ENCODE measurements at places on chromosomes 11 and 22.
A peak's percentile ranks its signal among the peaks of the same experiment; 100 is the strongest.

GRCh38 chr11:29361369-29361768 is 655.5 kb downstream of the KCNA4 start:
- DNase-seq: no peak

- DNase-seq: no peak
These were observed 5.1 kb downstream of the DGCR2 start for GRCh38 chr22:19117111-19117512.

DNA sequence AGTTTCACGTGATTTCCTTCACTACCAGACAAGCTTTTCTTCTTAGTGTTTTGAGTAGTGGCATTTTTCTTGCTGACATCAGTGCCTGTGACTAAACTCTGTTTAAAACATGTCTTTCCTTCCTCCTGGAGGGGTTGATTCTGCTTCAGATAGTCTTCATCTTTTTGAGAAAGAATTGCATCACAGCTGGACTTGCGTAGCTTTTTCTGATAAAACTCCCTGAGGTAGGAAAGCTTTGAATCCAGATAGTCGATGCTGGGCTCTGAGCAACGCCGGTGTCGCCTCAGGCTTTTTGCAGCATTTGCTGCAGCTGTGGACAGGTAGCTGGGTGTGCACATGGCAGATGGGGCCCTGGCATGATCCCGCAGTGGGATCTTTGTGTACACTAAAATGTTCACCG is 131.7 kb downstream of the ARHGAP20 start:
- DNase-seq: no peak

- DNase-seq: no peak
These were observed 255.2 kb downstream of the BUD13 start for GRCh38 chr11:116517584-116517983.

DNA sequence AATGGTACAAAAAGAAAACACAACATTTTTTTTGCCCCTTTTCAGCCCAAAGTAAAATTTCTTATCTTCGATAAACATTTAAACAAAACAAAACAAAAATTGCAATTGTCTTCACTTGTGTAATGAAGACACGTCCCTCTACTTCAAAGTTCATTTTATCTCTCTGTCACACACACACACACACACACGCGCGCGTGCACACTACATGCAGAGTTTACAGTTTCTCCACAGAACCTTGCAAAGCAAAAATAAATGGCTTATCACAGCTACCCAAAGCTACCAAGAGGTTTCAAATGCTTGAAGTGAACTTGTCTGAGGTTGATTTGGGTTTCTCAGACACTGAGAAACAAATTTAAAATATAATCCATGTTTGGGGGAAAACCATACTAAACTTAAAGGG is 72.3 kb downstream of the ETS1 start:
- DNase-seq: no peak

- no peak for DNase-seq
These were observed 32.2 kb upstream of the PLET1 start for GRCh38 chr11:112292785-112293407.

DNA sequence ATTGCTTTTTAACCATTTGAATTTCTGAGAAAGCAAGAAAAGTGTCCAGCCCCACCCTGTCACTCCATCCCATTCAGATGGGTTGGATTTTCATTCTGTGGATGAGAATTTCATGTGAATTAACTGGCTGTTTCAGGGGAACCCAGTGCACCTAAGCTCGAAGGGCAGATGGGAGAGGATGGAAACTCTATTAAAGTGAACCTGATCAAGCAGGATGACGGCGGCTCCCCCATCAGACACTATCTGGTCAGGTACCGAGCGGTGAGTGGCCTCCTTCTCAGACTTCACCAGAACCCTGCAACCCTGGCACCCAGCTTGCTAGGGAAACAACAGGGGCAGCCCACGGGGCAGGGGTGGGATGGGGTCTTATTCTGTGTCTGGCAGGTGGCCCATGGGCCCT is 58.6 kb upstream of the TTC12 start:
- no peak for DNase-seq

DNA sequence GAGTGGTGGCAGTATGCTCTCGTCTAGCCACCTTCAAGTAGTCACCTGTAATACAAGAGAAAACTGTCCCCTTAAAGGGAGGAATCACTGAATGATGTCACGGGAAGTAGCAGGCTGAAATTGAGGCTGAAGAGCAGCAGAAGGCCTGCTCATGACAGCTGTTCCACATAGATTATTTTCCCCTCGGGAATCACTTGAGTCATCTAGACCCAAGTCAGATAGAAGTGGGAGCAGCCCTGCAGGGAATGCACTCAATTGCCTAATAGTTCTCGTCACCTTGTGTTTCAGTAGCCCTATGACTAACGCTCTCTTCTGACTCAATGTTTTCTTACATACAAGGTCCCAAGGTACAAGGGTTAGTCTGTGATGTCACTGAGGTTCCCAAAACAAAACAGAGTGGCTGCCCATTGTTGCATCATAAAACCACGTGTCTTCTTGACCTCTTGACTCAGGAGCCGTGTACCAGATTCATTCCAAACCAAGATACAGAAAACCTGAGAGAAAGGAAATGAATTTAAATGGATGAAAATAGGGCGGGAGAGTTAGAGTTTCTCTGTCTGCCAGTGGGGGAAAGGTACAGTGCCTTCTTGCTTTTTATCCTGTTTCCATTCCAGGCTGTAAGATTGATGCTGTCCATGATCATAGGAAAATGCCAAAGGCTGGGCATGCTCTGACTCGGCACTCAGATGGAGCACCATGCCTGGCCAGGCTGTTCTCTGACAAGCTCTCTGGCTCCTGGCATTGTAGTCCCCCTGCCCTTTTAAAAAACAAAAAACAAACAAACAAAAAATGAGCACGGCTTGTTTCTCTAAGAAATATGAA is 21.6 kb upstream of the C11orf96 start:
- no peak for DNase-seq

DNA sequence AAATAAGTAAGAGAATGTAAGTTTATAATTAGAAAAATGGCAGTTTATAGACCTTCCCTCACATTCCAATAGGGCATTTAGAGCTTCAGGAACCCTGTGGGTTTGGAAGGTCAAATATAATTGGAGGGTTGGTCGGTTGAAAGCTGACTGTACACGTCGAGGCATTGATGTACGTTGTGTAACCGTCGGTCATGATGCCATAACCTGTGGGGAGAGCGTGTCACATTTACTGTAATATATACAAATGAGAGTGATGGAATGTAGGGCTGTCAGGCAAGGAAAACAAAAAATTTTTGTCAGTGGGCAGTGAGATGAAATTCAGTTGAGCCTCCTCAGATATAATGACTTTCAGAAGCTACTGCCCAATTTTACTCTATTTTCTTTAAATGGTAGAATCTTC is 88.5 kb downstream of the ARL14EP start:
- no peak for DNase-seq

GRCh38 chr22:46060292-46061123 is 83.5 kb upstream of the WNT7B start:
- DNase-seq: no peak

DNA sequence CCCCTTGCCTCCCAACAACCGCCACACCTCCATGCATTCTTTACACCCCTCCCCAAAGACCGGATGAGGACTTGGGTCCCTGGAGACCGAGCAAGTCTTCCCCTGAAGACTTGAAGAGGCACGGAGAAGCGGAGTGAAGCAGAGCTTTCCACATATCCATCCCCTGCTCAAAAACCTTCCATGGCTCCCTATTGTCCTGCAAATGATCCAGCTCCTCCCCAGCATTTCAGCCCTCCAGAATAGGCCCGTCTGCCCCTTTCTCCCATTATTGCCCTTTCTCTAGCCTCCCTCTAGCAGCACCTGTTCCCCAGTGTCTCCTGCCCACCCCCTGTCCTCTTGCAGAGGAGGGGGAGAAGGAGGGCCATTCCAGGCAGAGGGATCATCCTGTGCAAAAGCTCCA is 59.8 kb downstream of the CYTH4 start:
- no peak for DNase-seq

- DNase-seq: no peak
These were observed 239.9 kb upstream of the RAG2 start for GRCh38 chr11:36837831-36838437.

- no peak for DNase-seq
These were observed 19.2 kb upstream of the CDON start for GRCh38 chr11:126081915-126082250.

- no peak for DNase-seq
These were observed 8.3 kb upstream of the KRTAP5-7 start for GRCh38 chr11:71518506-71519471.

DNA sequence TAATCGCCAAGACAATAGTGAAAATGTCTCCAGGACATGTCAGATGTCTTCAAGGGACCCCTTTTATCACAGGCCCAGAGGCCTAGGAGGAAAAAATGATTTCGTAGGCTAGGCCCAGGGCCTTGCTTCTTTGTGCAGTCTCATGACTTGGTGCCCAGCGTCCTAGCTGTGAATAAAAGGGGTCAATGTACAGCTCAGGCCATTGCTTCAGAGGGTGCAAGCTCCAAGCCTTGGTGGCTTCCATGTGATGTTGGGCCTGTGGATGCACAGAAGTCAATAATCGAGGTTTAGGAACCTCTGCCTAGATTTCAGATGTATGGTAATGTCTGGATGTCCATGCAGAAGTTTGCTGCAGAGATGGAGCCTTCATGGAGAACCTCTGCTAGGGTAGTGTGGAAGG is 20.7 kb upstream of the MTMR2 start:
- DNase-seq: no peak

DNA sequence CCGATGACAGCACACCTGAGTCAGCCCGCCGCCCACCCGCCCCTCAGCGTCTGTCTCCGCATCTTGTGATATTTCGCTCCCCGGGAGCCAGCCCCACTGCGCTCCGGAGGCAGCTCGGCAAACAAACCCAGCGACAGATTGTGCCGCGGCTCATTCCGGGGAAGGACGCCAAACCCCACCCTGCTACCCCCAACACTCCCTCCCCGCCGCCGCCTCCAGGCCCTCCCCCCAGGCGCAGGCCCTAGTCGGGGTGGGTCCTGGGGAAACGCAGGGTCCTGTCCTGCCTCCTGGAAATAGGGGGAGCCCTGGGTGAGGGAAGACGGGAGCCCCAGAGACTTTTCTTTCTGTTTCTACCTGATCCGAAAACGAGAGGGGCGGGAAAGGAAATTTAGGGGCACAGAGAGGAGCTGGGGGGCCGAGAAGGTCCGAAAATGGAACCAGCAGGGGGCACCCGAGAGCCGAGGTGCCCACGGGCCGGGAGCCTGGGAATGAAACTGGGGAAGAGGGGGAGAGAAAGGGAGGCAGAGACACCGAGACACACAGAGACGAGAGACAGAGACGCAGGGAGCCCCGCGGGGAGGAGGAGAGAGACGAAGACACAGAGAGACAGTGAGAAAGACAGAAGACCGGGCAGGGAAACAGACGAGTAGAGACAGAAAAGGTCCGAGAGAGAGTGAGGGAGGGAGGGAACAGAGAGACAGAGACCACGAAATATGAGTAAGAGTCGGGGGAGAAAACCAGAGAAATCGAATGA is 1.7 kb upstream of the RTN4RL2 start:
- DNase-seq: no peak

GRCh38 chr11:28483072-28483867 is 375.1 kb downstream of the METTL15 start:
- DNase-seq: no peak

- no peak for DNase-seq
These were observed 22.3 kb upstream of the TESMIN start for GRCh38 chr11:68773521-68774193.

- DNase-seq: no peak
These were observed 31.8 kb downstream of the ETS1 start for GRCh38 chr11:128555606-128556005.

GRCh38 chr11:45678976-45679375 is 13.6 kb upstream of the CHST1 start:
- DNase-seq: no peak

DNA sequence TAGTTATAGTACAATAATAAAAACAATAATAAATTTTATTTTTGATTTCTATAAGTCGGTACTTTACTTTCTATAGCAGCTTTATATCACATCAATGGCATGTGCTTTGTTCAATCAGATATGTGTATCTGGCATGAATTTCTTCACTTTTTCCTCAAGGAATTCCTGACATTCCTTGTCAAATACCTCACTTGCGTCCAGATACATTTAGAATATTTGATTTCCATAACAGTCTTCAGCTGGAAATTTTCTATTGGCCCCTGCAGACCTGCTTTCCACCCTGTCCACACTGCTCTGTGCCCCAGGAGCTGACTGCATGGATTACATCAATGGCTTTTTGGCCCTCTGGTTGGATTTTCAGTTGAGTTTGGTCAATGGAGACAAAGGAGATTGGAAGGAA is 93.2 kb downstream of the FAR1 start:
- no peak for DNase-seq

- no peak for DNase-seq
These were observed 106.4 kb downstream of the NECTIN1 start for GRCh38 chr11:119622454-119623143.

DNA sequence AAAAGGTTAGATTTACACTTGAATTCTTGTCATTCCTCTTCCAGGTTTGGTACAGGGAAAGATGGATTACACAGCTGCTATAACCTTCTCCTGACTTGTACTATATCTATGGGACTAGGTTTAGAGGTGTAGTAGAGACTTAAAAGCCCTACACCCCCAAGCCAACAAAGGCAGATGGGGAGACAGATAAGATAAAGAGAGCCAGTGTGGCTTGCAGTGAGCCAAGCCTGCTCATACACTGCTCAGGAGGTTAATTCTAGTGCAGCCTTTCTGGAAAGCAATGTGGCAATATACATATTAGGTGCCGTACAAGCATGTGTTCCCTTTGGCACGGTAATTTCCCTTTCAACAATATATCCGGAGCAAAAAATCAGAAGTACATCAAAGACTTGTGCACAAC is 10.8 kb downstream of the SIK3 start:
- DNase-seq: no peak

- DNase-seq: no peak
These were observed 12.5 kb downstream of the PRR5L start for GRCh38 chr11:36308577-36308976.

GRCh38 chr11:72781313-72782080 is 12.3 kb downstream of the STARD10 start:
- DNase-seq: peak; percentile 11

GRCh38 chr11:123377355-123377754 is 52.7 kb upstream of the GRAMD1B start:
- DNase-seq: no peak

DNA sequence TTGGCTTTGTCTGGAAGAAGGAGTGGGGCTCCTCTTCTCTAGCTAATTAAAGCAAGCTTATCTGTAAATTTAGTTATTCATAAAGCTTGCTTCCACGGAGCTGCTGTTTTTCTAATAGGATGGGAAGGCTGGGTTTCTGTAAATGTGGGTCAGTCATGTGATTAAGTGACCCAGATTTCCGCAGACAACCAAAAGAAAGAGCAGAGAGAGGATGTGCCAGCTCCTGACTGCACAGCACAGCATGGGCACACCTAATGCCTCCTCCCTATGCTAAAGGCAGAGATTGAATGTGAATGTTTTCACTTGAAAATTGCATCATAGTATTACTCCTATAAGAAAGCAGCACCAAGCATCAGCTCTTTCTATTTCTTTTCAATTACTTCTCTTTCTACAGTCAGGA is 160.2 kb downstream of the FAT3 start:
- no peak for DNase-seq

- DNase-seq: no peak
These were observed 374.6 kb downstream of the CTTN start for GRCh38 chr11:70772950-70773349.

GRCh38 chr22:28395920-28396753 is 283.5 kb downstream of the TTC28 start:
- DNase-seq: no peak

GRCh38 chr22:20065896-20066616 is 14.0 kb upstream of the DGCR8 start:
- DNase-seq: no peak

- no peak for DNase-seq
These were observed 56.8 kb downstream of the EMSY start for GRCh38 chr11:76501526-76502202.

GRCh38 chr22:41132550-41132949 is 40.2 kb downstream of the EP300 start:
- DNase-seq: no peak

- no peak for DNase-seq
These were observed 5.2 kb downstream of the APOL1 start for GRCh38 chr22:36257948-36258670.
